ENCODE measurements at places on chromosomes 5 and 9.

GRCh38 chr5:83034528-83035207 lies 42.5 kb downstream of the TMEM167A start:
- DNase-seq: no peak

DNA sequence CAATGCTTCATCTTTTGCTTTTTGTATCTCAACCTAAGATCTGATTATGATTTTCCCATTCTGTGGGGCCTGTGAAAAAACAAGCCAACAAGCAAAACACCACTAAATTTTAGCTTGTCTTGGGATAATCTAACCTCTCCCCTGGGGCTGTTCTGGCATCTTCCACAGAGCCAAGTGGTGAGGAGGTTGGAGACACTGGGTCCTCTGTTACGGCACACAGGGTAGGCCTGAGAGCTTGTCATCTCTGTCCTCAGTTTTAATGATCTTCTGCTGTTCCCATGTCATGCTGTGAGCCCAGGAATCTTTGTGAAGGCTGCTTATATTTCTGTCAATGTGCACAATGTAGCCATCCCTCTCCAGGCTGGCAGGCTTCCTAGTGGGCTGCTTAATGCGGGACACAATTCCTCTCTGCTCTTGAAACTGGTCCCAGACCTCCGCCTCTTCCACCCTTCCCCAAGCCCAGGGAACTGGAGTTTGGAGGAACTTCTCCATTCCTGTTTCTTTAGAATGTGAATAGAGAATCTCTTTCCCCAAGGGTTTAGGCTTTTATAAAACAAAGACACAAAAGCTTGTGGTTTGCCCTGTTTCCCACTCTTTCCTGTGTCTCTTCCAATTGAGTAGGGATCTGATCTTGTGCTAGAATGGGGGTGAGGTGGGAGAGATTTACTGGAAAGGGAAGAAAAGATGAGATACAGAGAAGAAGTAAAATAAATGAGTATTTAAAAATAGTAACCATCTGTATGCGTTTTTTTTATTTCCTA lies 30.9 kb upstream of the SEMA6A start:
- DNase-seq: no peak

DNA sequence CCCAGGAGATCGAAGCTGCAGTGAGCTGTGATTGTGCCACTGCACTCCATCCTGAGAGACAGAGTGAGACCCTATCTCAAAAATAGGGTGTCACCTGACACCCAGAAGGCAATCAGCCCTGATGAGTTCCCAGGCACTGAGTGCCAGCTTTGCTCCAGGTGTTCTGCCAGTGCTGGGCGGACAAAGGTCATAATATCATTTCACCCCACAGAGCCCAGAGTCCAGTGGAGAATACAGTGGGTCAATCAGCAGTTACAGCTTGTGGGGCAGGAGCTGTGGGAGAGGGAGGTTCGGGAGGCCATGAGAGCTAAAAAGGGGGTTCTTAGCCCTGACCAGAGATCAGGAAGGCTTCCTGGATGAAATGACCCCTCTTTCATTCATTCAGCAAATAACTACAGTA lies 24.4 kb upstream of the SH3RF2 start:
- no peak for DNase-seq

DNA sequence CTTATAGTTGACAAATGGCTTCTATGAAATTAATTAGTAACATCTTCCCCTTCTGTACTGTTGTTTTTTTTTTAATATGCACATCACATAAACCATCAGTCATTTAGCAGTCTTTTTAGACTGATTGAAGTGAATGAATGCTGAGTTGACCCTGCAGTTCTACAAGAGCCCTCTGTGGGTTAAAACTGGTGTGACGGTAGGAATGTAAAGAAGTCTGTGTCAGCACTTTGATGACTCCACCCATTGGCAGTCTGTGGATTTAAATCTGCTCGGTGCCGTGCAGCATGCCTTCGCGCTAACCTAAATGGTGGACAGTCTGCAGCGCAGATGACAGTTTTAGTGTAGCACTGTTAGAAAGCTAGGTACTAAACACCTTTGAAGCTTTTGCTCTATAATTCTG lies 3.1 kb downstream of the GTF3C4 start:
- no peak for DNase-seq

GRCh38 chr5:159021136-159021900 lies 78.4 kb downstream of the EBF1 start:
- no peak for DNase-seq

DNA sequence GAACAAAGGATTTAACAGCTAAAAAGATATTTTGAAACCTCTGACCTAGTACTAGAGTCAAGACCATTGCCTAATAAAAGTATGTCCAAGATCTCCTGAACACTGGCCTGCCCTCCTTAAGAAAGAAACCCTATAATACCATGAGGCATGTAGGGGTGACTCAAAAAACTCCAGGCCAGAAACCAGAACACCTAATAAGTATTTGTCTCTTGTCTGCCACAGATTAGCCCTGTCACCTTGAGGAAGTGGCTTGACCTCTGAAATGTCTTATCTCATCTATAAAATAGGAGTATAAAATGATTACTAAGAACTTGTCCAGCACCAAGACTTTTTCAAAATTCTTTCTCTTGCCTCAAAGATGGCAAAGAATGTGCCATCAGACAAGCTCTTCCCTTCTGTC lies 125.5 kb upstream of the RASGRF2 start:
- no peak for DNase-seq

DNA sequence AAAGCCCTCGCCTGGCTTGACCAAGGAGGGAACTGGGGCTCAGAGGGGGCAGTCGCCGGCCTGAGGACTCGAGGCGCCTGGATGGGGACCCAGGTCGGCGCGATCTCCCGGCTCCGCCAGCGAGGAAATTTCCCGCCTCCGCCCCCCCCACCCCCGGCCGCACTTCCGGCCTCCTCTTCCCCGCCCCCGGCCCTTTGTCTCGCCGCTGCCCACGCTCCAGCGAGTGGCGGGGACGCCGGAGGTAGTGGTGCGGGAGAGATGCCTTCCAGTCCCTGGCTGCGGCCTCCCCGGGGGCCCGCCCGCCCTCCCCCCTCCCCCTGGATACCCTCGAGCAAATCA lies 448 bp upstream of the GPRIN1 start:
- DNase-seq: no peak

DNA sequence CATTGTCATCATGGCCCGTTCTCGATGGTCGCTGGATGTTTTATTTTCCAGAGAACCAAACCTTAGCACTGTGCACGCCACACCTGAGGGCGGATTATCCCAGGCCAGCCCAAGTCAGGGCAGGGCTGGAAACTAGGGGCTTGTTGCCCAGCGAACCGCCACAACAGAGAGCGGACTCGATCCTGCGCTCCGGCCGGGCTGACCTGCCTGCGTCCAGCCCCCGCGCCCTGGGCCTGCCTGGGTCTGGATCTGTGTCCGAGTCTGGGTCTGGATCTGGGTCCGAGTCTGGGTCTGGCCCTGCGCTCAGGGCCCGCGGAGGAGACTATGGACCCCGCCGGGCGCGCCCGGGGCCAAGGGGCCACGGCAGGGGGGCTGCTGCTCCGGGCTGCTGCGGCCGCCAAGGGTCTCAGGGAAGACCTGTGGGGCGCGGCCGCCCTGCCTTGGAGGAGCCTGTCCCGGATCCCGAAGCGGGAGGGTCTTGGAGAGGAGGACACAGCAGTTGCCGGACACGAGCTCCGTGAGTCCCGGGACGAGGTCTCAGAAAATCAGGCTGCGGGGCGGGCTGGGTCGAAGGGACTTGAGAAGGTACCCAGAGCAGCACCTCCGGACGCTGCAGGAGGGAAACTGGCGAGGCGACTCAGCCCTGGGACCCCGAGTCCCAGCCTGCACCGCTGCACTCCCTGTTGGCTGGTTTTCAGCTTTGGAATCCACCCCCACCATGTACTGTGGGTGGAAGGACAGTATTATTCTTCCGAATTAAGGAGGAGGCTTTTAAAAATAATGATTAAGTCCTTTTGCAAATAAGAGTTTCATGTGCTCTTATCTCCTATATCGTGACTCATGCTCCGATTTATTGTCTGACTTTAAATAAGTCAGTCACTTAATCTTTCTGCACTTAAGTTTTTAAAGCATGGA lies at the start of gene ANKDD1B:
Gene ANKDD1B, plus strand, starts transcription at position 143 of the 915 bp plus-strand sequence. Its CDS starts 182 bp downstream, at position 325.
- no peak for DNase-seq

Data from right atrium auricular region (tissue), 2 donors.